NCI-H2171 (cell line): ENCODE measurements at places on chromosomes 2 and 18.

GRCh38 chr2:10079870-10080535 lies at the start of gene CYS1:
CYS1 (minus strand) TSS chr2:10080411; CDS start chr2:10080223, 188 bp downstream.
- DNase-seq = peak; percentile 26

DNA sequence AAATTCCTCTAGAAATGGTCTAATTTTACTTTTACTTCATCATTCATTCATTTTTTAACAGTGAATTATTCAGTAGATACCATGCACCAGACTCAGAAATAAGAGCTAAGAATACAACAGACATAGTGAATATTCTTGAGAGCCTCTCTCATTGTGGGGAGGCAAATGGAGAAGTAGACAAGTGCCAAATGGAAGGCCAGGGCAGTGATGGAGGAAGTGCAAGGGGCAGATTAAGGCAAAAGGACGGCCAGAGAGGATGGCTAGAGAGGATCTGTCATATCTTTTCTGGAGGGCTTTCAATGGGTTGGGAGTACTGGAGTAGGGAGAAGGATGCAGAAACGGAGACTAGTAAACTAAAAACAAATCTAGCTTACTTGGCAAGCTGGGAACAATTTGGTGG lies 19.0 kb upstream of the RMDN2 start:
- DNase-seq = no peak

- no peak for DNase-seq
These were observed 180.9 kb downstream of the TRABD2A start for GRCh38 chr2:84700006-84700405.

- DNase-seq = no peak
These were observed 872 bp downstream of the DSG2 start for GRCh38 chr18:31498574-31499524.

DNA sequence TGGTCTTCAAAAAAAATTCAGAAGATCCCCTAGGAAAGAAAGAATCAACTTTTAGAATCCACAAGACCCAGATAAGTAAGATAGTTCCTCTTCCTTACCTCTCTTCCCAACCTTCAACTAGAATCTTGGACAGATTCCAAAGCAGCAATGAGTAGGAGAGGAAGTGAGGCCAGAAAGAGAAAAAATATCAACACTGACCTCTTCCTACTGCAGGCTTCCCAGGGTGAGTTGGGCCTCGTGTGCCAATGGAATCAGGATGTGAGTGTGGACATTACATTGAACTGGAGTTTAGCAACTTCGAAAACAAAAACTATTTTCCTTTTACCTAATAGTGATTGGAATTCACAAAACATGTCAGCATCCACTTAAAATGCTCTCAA lies 102.5 kb upstream of the PIEZO2 start:
- DNase-seq = no peak

DNA sequence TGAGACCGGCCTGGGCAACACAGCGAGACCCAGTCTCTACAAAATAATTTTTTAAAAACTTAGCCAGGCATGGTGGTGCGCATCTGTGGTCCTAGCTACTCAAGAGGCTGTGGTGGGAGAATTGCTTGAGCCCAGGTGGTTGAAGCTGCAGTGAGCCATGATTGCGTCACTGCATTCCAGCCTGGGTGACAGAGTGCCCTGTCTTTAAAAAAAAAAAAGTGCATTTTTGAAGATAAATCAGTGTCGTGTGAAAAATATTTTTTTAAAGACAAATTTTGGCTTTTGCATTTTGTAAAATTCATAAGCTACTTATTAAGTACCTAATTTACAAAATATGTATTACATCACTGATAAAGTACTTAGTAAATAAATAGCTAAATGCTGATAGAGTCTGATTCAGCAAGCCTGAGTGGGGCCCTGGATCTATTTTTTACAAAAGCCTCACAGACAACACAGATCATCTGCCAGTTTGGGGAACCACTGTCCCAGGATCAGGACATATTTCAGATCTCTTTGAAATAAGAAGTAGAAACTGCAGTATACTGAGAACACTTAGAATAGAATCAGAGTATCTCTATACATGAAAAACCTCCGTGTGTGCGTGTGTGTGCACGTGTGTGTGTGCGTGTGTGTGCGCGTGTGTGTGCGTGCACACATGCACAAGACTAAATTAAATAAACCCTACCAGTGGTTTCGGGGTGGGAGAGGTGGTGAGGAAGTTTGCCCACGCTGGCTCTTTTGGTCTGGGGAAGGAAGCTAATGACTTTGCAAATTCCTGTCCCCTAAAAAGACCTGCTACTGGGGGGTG lies 61.6 kb downstream of the AAK1 start:
- DNase-seq = no peak
